ENCODE measurements at places on chromosomes 5 and 9. TPM values are rescaled to one million over a fixed set of nuclear protein-coding genes. Genes with fewer than 3 reads are reported as not detected.

- DNase-seq = no peak
- peak overlapping the region; percentile 74 for H3K27ac ChIP-seq
Observed at GRCh38 chr9:133870598-133871595, 121.2 kb downstream of the VAV2 start.

DNA sequence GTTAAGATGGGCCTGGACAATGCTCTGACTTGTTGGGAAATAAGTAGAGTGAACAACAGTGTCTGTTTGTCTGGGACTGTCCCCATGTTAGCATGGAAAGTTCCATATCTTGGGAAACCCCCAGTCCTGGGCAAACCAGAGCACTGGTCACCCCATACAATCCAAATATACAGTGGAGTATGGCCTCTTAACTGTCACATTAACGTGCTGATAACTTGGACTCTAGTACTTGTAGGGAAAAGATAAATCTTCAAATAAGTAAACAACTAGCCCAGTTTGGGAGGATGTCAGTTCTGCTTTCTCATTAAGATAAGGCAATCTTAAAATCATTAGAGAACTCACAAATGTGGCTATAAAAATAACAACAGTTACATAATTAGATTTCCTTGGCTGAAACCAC is 47.6 kb upstream of the JAK2 start:
- no peaks in the 10 kb centered on the region for H3K4me1 ChIP-seq
- DNase-seq = no peak
- no peaks in the 10 kb centered on the region for H3K27me3 ChIP-seq
- H3K27ac ChIP-seq = no peak overlapping the region

DNA sequence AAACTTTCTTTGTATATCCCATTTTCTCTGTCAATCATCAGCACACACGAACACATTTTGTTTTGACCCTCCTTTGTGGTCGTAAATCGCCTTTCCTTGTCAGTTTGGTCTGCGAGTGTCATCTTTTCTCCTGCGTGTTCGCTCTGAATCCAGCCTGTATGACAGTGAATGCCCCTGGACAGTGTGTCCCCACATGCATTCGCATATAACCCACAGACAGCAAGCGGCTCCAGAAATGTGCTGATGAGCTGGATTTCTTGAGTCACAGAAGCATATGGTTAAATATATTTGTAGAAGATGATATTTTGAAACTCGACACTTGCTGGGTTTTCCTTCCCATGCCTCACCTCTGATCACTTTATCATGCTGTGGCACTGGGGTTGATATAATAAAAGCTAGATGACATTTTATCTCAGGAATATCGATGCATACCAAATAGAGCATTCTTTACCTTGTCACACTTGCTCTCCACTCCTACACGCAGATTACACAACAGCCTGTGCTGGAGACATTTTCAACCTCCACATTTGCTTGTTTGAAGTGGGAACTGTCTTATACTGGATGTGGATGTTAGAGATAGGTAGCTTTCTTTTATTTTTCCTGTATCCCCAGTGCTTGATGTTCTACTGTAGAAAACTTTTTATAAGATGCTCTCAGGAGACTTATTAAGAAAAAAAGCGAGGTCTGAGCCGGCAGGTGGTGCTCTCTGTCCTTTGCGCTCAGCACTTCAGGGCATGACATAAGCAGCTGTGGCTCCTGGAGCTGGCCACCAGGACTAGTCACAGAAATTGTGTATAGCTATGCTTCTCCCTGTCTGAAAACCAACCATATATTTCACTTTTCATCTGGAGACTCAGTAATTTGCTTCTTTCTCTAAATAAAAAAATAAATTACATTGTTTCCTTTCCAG is 215.1 kb downstream of the SH3GL2 start:
- no peak overlapping the region for H3K4me3 ChIP-seq
- DNase-seq = no peak
- H3K4me1 ChIP-seq = no peaks in the 10 kb centered on the region
- no peaks in the 10 kb centered on the region for H3K27me3 ChIP-seq
- no peak overlapping the region for H3K27ac ChIP-seq

DNA sequence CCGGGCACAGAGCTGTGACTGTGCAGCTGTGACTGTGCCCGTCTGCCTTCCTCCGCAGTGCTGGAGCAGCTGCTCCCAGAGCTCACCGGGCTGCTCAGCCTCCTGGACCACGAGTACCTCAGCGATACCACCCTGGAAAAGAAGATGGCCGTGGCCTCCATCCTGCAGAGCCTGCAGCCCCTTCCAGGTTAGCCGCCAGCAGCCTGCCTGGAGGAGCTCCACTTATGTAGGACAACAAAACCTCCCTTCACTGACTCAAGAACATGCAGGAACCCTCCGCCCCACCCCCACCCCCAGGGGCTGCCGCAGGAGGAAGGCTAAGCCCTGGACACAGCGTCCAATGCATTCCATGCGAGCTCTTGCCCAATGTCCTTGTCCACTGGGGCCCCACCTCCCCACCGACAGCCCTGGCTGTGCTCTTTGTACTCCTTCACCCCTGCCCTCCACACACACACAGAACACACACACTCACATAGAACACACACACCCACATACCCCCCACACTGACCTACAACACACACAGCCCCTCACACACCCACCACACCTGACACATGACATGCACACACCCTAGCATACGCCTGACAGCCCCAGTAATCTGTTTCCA is 27.9 kb downstream of the AFAP1L1 start:
- H3K27me3 ChIP-seq = no peaks in the 10 kb centered on the region
- no peak overlapping the region for H3K27ac ChIP-seq
- H3K36me3 ChIP-seq = no peaks in the 10 kb centered on the region

DNA sequence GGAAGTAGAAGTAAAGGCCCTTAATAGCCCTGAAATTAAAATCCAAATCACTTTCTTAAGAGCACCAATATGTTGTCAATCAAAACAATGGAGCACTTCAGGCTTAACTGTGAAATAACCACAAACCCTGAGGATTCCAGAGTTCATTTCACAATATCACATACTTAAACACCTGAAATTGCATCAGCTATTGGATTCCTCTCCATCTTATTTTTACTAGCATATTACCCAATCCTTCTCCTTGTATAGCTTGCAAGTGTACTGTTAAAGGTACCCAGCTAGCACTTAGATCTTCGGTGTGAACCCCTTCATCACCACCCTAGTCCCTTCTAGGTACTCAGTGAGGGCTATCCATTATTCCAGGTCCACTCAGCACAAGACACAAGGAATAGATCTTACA is 287.3 kb downstream of the EFNA5 start:
- no peak overlapping the region for H3K4me3 ChIP-seq
- H3K27me3 ChIP-seq = no peaks in the 10 kb centered on the region
- no peak for DNase-seq

DNA sequence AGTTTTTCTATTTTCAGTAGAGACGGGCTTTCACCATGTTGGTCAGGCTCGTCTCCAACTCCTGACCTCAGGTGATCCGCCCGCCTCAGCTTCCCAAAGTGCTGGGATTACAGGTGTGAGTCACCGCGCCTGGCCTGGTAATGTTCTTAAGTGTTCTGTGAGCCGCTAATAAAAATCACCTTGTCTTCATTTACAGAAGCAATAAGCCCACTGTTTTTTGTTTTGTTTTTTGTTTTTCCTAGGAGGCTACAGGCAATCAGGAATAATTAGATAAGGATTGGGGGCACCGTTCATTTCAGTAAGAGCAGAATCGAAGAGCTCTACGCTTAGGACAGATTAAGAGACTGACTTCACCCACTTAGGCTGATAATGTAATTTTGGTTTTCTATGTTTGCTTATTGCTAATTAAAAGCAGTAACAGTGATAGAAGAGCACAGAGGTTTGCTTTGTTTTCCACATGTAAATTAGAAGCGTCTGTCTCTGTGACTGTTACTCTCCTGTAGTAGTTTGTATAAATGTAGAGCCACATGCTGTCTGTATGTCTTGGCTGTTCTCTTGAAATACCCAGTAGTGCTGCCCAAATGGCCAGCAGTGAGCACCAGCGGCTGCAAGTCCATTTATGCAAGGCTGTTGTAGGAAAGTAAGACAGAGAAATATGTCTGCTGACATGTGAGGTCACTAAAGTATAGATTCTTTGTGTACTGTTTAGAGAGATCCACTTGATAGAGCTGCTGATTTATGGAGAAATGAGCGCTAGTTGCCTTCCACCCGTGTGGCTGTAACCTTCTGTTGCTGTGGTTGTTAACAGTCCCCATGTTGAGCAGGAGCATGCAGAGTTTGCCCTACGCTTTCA is 30.5 kb downstream of the TRIO start:
- peak overlapping the region; percentile 70 for H3K4me3 ChIP-seq
- H3K27ac ChIP-seq = peak overlapping the region; percentile 41
- no peaks in the 10 kb centered on the region for H3K27me3 ChIP-seq
- peaks cover 66% of the 10 kb centered on the region for H3K4me1 ChIP-seq
- H3K36me3 ChIP-seq = peaks cover 1% of the 10 kb centered on the region

DNA sequence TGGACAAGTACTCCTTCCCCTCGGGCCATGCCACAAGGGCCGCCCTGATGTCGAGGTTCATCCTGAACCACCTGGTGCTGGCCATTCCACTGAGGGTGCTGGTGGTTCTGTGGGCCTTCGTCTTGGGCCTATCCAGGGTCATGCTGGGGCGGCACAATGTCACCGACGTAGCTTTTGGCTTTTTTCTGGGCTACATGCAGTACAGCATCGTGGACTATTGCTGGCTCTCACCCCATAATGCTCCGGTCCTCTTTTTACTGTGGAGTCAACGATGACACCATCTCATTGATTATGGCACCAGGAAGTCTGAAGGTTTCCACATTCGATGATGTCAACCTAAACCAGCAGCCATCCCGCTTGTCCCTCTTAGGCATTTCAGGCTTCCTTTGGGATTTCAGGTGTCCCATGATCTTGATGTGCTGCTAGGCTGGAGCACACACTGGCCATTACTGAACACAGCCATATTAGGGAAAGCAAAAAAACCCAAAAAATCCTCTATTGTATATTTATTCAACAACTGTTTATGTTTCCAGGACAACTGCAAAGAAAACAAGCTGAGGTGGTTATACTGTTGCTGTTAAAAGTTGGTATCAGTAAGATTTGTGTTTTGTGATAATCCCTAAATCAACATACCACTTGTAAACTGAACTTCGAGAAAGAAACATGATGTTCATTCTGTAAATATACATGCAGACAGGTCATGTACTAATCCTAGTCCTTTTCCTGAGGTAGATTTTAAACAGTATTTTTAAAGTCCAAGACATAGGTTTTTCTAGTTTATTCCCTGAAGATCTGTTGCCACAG is 1.1 kb downstream of the PLPP6 start:
- peaks cover 37% of the 10 kb centered on the region for H3K4me1 ChIP-seq
- no peak for DNase-seq
- no peaks in the 10 kb centered on the region for H3K36me3 ChIP-seq
- peak overlapping the region; percentile 93 for H3K27ac ChIP-seq
- H3K27me3 ChIP-seq = peaks cover 3% of the 10 kb centered on the region

DNA sequence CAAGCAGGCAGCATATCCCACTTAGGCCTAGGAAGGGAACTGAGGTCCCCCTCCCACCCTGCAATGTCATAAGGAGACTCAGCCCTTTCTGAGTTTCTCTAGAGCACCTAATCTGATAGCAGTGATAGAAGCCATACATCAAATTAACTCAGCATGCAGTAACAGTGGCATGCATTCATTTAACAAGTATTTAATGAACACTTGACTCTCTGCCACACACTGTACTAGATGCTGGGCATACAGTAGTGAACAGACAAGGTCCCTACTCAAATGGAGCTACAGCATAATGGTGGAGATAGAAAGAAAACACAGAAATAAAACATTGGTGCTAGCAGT is 58.6 kb downstream of the SLC22A5 start:
- H3K36me3 ChIP-seq = peaks cover 4% of the 10 kb centered on the region
- H3K27me3 ChIP-seq = no peaks in the 10 kb centered on the region
- H3K4me3 ChIP-seq = peak overlapping the region; percentile 62
- peaks cover 45% of the 10 kb centered on the region for H3K4me1 ChIP-seq

- H3K27me3 ChIP-seq = no peaks in the 10 kb centered on the region
- H3K4me1 ChIP-seq = no peaks in the 10 kb centered on the region
- H3K27ac ChIP-seq = no peak overlapping the region
- H3K4me3 ChIP-seq = no peak overlapping the region
Observed at GRCh38 chr5:57768745-57769144, 286.1 kb upstream of the ACTBL2 start.

DNA sequence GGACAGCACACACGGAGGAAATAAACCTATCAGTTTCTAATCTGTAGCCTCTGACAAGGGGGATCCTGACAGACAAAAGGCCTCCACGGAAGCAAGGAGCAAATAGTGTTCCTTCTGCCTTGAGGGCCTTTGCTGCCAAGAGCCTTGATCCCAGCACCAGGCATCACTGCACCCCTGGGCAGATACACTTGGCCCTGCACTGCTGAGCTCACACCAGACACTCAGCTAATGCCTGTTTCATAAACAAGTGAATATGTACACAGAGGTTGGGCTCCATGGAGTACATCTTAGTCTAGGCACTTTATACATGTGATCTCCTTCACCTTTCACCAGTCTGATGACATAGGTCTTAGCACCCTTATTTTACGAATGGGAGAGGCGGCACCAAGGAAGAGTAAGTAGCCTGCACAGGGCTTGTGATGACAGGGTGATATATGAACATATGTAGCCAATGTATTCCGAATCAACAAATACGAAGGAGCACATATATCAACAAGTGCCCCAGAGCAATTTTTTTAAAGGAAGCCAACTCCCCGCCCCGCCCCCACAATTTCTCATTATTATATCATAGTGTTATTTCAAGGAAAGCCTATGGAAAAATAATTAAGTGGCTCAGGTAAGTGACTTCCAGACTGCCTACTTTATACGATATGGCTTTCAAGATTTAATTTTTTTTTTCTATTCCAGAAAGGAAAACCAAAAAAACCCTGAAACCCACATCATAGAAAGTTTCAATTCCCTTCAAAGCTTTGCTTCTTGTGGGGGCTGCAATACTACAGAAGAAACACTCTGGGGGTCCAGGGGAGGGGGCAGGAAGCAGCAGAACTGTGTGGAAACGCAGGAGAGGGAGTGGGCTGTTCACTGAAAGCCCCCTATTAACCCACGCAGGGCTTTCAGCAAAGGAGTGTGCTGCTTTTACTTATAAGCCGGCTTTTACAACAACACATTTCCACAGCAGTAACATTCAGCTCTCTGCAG is 32.0 kb downstream of the CDC14B start:
- no peaks in the 10 kb centered on the region for H3K27me3 ChIP-seq
- no peaks in the 10 kb centered on the region for H3K36me3 ChIP-seq
- H3K27ac ChIP-seq = no peak overlapping the region
- no peak overlapping the region for H3K4me3 ChIP-seq

- no peak overlapping the region for H3K4me3 ChIP-seq
- DNase-seq = no peak
- no peak overlapping the region for H3K27ac ChIP-seq
- H3K4me1 ChIP-seq = peaks cover 3% of the 10 kb centered on the region
Observed at GRCh38 chr5:65009207-65009606, 240.5 kb downstream of the CWC27 start.

- H3K4me1 ChIP-seq = peaks cover 23% of the 10 kb centered on the region
- H3K4me3 ChIP-seq = peak overlapping the region; percentile 57
- H3K27me3 ChIP-seq = peaks cover 44% of the 10 kb centered on the region
- no peaks in the 10 kb centered on the region for H3K36me3 ChIP-seq
Observed at GRCh38 chr9:87149799-87150198, 202.5 kb upstream of the GAS1 start.

The EDIL3 gene
- 15.4 TPM for total RNA-seq

The PCDHB16 gene
- total RNA-seq = 6.9 TPM

The TMEM215 gene
- total RNA-seq = 0.27 TPM

The C1QTNF3 gene
- 3.2 TPM for total RNA-seq

The GPR150 gene
- not detected for total RNA-seq

Measured in type B pancreatic cell (in vitro differentiated cells).